IPS-NIHi11 (cell line): ENCODE measurements at places on chromosomes 3 and 15.
A peak's percentile ranks its signal among the peaks of the same experiment; 100 is the strongest.

DNA sequence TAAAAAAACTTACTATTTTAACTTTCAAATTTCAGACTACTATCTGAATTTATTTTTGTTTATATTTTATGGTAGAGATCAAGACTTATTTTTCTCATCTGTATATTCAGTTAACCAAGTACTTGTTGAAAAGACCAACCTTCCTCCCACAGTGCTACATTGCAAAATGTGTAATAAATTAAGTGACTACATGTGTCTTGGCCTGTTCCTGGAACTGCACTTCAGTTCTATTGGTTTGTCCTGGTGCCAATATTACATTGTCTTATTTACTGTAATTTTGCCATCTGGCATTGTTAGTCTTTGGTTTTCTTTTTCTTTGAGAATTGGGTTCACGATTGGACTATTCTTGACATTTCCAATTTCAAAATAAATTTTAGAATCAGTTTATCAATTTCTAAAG, 138.4 kb upstream of the KCNMB2 start:
- DNase-seq, result no peak

GRCh38 chr15:25072857-25073476, 118.2 kb downstream of the SNRPN start:
- no peak for DNase-seq

GRCh38 chr3:105413343-105413887, 46.7 kb downstream of the ALCAM start:
- DNase-seq, result no peak

DNA sequence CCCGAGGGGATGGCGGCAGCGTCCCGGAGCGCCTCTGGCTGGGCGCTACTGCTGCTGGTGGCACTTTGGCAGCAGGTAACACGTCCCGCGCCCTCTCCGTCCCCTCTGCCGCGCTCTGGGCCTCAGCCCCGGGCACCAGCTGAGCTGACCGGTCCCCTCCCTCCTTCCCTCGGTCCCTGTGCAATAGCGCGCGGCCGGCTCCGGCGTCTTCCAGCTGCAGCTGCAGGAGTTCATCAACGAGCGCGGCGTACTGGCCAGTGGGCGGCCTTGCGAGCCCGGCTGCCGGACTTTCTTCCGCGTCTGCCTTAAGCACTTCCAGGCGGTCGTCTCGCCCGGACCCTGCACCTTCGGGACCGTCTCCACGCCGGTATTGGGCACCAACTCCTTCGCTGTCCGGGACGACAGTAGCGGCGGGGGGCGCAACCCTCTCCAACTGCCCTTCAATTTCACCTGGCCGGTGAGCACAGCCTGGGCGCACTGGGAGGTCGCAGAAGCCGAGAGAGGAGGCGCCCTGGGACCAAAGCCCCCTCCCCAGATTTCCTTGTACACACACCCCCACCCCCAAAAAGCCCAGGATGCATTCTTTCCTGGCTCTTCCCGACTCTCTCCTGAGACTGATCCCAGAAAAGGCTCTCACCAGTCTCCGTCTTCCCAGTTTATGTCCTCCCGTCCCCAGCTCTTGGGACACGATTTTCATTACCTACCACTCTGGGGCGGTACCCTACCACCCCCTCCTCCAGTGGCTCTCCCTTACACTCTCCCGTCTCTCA, 705 bp downstream of the DLL4 start:
- DNase-seq, result no peak

- DNase-seq, result peak; percentile 2
Measured at GRCh38 chr3:126154391-126155279, 25.8 kb downstream of the ALDH1L1 start.

- DNase-seq, result no peak
Measured at GRCh38 chr3:137259089-137259488, 301.3 kb downstream of the IL20RB start.

DNA sequence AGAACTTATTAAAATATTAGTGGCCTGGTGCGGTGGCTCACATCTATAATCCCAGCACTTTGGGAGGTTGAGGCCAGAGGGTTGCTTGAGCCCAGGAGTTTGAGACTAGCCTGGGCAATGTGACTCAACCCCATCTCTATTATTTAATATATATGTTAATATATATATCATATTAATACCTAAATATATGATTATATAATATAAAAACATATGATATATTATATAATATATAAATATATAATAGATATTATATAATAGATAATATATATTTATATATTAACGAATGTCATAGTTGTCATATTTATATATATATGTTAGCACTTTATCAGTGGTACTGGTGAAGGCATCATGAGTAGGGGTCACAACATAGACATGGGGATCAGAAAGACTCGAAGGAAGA, 5.2 kb downstream of the HRG start:
- DNase-seq, result no peak

DNA sequence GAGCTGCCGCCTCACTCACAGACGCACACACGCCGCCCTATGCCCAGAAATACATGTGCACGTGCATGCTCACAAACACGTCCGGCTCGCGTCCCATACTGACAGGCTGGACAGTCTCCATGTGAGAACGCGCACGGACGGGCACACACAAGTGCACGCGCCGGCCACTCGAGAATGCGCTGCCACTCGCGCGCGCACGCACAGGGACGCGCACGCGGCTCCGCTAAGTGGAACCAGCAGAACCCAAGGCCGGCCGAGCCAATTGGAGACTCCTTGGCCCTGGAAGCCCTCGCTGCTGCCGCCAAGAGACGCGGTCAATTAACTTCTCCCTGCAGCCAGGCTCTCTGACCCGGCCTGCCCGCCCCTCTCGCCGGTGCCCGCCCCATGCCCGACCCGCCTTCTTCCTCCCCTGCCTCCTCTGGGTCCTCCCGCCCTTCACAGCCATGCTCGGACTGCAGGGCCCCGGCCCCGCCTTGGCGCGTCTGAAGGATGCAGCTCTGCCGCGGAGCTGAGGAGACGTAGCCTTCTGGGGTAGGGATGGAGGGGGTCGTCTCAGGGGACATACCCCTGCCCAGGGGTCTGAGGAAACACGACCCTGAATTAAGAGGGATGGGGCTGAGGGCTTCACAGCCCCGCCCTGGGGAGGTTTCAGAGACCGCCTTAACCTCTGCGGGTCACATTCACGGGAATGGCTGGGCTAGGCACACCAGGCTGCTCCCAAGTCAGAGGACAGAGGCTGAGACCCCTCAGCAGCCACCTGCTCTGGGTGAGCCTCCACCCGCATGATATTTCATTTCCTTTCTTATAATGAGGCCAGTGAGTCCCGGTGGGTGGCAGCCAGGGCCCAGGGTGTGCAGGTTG, 15.0 kb downstream of the PTH1R start:
- peak; percentile 96 for DNase-seq

GRCh38 chr3:192831111-192831644, 86.5 kb downstream of the MB21D2 start:
- DNase-seq, result no peak

DNA sequence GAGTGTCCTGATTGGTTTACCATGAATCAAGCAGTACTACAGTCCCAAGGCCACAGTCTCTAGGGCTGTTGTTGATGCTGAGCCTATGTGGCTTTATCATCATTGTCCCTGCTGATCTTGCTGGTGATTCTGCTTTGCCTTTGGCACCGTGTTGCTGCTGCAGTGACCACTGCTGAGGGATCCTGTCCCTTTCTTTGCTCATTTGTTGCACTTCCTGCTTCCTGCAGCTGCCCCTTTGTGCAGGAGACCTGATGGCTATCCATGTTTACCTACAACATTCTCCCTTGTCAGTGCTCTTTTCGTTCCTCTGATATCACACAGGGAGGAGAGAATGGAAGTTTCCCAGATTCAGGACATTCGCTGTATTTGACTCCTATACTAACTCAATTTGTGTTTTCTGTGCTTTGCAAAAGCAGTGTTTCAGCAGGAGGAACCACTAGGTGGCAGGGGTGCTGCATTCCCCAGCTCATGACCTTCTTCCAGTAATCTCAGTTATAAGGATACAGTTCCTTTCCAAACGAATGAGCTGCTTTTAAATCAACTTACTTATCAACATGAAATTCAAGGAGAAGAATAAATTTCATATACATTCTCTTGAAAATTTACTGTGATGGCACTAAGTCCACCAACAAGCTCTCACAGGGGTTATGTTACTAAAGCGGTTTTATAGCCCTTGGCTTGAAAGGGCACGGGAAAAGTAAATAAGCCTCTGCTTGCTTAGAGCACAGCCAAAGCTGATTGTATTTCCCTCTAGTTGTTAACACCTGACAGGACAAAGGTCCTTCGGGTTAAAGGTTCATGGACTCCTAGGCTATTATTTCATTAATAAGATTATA, 9.7 kb upstream of the THUMPD3 start:
- peak; percentile 78 for DNase-seq

GRCh38 chr3:39156421-39156820, 3.0 kb upstream of the CSRNP1 start:
- DNase-seq, result no peak

DNA sequence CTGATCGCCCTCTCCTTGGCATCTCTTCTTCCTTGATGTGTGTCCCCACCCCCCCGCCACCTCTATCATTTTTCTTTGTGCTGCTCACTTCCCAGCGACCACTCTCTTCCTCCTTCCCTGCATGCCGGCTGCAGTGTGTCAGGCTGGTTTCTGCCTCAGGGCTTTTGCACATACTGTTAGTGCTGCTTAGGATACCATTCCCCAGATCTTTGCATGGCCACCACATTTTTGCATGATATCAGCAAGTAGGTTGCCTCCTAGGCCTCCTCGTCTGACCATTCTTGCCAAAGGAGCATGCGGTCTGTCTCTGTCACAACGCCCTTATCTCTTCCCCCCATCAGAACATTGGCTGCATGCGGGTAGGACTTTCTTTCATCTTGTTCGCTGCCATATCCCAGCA, 12.5 kb downstream of the FBLN2 start:
- DNase-seq, result no peak

DNA sequence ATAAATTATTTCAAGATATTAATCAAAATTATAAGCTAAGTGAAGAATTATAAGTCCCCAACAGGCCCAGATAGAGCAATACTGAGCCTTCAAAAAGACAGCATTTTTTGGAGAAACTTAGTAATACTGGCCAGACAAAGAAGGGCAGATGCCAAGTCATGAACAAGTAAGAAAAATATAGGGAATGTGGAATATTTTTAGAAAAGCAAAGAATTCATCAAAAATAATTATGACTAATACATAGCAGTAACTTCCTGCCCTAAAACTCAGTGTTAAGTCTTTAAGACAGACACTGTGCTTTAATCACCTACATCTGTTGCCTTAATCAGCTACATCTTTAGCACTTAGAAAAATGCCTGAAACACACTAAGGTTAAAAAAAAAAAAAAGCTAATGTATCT, 31.2 kb downstream of the DPH6 start:
- no peak for DNase-seq

DNA sequence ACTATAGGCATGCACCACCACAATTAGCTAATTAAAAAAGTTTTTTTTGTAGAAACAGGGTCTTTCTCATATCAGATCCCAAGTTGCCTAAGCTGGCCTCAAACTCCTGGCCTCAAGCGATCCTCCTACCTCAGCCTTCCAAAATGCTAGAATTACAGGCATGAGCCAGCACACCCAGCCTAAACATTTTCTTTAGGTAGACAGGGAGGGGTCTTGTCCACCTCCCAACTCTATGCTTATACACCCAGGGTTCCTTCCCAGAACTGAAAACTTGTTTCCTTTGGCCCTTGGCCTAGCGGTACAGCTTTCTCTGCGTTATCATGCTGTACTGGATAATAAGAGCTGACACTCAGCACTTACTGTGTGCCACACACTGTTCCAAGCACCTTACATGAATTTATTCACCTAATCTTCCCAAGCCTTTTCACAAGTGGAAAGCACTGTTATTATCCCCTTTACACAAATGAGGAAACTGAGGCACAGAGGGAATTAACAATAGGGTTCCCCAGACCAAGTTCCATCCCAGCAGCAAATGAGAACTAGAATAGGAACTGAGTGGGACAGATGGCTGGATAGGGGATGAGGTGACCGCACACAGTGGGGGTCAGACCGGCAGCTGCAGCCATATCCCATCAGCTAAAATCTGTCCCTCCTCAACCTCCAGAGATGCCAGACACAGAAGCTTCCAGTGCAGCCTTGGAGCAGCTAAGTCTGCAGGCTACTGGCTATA, 150.8 kb downstream of the MEGF11 start:
- DNase-seq, result no peak
